HTR-8/SVneo (cell line): ENCODE measurements at places on chromosomes 2 and 18.

GRCh38 chr2:168136392-168136977 is 110.9 kb downstream of the STK39 start:
- peak; percentile 23 for DNase-seq

DNA sequence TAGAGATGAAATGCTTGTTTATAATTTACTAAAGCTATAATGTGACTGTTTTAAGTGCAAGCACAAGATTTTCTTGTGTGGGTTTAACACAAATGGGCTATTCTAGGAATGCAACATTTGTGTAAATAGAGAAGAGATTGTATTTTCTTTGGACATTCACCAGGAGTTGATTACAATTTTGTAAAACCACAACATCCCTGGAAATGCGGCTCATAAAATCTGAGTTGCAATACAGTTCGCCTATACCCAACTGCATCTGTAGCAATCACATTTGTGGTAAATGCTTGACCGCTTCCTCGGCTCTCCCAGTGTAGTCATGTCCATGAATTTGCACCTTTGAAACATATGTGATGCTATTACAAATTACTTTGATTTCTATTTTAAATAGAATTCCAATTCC is 348.7 kb upstream of the CDH20 start:
- peak; percentile 25 for DNase-seq

GRCh38 chr2:54558188-54559005 is 102.3 kb downstream of the SPTBN1 start:
- DNase-seq = peak; percentile 56

- DNase-seq = no peak
These were observed 4.0 kb downstream of the C2orf74 start for GRCh38 chr2:61165946-61166345.
